ENCODE measurements at places on chromosomes 13 and 19. TPM values are rescaled to one million over a fixed set of nuclear protein-coding genes. Genes with fewer than 3 reads are reported as not detected.

DNA sequence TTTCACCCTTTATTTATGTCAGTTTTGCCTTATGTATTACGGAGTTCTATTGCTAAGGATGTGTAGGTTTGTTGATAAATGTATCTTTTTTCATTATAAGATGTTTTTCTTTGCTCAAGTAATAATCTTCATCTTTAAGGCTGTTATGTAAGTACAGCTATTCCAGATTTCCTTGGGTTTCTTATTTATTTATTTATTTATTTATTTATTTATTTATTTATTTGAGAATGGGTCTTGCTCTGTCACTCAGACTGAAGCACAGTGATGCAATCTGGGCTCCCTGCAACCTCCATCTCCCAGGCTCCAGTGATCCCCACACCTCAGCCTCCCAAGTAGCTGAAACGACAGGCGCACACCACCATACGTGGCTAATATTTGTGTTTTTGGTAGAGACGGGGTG is 617.0 kb downstream of the SLITRK1 start:
- DNase-seq: no peak

DNA sequence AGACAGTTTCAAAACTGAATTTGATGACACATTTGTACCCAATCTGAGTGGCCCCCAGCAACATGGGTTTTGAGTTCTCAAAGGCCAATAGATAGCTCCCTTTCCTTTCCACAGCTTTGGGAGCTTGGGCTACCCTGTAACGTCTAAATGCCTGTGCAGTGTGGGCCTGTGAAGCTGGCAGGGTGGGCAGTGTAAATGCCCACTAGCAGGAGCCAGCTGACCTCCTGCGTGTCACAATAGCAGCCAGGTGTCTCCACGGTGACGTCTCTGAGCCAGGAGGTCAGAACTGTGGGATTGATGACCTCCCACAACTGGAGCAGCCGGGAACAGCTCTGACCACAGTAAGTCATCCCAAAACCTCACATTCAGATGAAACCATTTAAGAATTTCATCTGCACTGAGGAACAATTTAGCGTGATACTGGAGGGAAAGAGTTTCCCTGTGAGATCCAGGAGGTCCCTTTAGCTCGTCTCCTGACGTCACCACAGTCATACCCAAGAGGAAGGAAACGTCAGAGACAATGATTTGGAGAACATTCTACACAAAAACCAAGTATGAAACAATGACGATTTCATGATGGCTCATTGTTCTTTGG is at the start of gene IPO5:
IPO5 (plus strand) TSS at position 300 of the 595 bp plus-strand sequence. CDS start 23,022 bp downstream, outside the sequence.
- DNase-seq: no peak

Gene APC2
- polyA plus RNA-seq: 0.71 TPM

Gene IGFL2
- polyA plus RNA-seq: 1.3 TPM

DNA sequence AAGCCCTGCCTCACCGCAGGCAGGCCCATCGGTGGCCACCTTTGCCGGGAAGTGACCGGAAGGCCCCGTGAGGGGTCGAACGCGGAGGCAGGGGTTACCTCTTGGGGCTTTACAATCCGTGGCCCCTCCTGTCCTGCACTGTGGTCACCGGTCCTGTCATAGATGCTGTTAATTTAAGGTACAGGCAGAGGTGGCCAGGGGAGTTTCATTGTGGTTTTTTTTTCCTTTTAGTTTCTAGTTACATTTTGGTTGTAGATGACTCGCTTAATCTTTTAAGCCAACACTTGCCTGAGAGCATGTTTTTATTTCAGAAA is 13.1 kb downstream of the COMP start:
- no peak for DNase-seq

DNA sequence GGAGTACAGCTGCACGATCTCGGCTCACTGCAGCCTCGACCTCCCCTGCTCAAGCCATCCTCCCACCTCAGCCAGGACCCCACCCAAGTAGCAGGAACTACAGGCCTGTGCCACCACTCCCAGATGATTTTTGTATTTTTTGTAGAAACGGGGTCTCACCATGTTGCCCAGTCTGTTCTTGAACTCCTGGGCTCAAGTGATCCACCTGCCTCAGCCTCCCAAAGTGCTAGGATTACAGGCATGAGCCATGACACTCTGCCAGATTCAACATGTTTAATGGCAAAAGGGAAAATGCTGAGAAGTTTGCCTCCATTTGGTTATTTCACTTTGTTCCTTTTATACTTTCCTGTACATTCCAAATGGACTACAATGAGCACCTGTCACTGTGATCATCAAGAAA is 65.8 kb downstream of the ZIC5 start:
- no peak for DNase-seq

DNA sequence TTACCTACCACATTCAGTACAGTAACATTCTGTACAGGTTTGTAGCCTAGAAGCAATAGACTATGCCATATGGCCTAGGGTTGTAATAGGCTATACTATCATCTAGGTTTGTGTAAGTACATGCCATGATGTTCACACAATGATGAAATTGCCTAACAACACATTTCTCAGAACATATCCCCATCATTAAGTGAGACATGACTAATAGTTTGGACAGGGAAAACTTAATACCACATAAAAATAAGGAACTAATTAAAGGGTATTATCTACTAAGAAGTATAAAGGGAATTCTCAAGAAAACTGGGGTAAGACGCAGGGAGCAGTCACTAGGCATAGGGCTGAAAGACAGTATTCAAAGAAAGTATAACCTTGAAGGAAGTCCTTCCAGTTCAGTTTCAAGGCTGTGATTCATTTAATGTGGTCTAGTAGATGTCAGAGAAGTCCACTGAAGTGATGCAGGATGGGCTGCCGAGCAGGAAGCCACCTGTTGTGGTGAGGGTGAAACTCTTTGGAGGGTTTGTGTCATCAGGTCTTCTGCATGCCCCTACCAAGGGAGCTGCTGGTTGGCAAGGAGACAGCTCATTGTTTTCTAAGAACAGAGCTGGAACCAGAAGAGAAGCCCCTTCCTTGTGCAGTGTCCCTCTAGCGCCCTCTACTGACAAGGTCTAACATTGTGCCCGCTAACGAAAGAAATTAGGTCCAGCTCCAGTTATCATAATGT is 122.9 kb downstream of the OLFM4 start:
- peak; percentile 53 for DNase-seq

Gene PRKCG
- polyA plus RNA-seq: 0.41 TPM

Gene PLIN5
- polyA plus RNA-seq: 1.8 TPM

Gene SOX1
- polyA plus RNA-seq: not detected

GRCh38 chr13:26787961-26788360 is 27.4 kb upstream of the GPR12 start:
- DNase-seq: no peak

GRCh38 chr19:2234996-2235380 is 1.1 kb downstream of the PLEKHJ1 start:
- no peak for DNase-seq

Gene SPIB
- 0.43 TPM for polyA plus RNA-seq

Gene NCAN
- polyA plus RNA-seq: 0.05 TPM

DNA sequence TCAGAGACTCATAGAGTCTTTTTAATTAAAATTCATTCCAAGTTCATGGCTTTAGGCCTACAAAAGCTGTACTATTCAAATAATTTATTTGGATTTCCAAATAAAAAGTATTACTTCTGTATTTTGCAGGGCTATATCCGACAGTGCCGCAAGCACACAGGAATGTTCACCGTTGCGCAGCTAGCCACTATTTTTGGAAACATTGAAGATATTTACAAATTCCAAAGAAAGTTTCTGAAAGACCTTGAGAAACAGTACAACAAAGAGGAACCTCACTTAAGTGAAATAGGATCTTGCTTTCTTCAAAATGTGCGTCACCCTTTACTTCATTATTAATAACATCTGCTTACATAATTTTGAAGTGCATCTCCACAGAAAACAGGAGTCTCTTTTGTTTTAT is 20.5 kb upstream of the C1QTNF9 start:
- DNase-seq: no peak

DNA sequence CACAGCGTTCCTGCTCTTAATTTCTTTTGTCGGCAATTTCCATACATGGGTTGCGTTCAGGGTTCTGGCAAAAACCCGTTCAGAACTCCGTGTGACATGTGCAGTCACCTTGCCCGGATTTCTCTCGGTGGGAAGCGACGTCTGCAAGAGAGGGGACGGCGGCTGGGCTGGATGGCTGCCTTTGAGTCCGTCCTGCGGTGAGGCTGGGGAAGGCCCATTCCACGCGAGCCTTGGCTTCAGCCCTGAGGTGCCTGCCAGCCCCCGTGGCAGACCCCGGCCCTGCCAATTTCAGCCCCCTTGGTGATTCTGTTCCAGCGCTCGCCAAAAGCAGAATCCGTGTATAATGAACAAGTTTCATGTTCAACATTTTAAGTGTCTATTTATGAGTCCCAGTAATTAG is 72.6 kb upstream of the TSHZ3 start:
- no peak for DNase-seq

DNA sequence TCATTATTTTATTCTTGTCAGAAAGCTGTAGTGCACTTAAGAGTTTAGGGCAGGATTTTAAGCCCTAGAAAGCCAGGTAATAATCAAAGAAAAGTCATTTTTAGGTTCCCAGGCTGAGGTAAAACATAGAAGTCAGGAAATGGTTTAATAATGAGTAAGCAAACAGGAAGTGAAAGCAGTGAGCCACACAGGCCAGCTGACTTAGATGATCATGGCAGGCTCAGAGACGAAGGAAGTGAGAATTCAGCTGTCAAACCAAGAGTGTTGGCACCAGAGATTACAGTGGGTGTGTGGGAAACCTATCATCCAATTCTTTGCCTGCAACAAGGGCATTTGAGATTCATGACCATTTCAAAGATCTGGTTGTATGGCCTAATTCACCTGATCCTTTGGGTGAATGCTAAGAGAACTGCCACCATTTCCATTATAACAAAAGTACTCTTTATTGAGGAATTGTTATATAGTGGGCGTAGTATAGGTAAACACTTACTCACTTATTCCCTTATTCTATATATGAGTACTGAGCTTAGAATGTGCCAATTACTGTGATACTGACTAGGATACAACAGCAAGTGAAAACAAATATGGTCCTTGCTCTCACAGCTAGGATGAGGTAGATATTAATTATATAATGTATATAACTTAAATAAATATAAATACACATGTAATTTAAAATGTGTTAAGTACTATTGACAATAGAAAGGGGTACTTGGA is 103.7 kb upstream of the EDNRB start:
- no peak for DNase-seq

- no peak for DNase-seq
Observed at GRCh38 chr19:46745030-46745429, 827 bp upstream of the FKRP start.

GRCh38 chr13:72638059-72638815 is 89.2 kb downstream of the MZT1 start:
- no peak for DNase-seq

GRCh38 chr13:100662468-100663211 is 12.0 kb downstream of the TMTC4 start:
- no peak for DNase-seq

- no peak for DNase-seq
Observed at GRCh38 chr13:98275681-98276171, 98.7 kb upstream of the RNF113B start.

DNA sequence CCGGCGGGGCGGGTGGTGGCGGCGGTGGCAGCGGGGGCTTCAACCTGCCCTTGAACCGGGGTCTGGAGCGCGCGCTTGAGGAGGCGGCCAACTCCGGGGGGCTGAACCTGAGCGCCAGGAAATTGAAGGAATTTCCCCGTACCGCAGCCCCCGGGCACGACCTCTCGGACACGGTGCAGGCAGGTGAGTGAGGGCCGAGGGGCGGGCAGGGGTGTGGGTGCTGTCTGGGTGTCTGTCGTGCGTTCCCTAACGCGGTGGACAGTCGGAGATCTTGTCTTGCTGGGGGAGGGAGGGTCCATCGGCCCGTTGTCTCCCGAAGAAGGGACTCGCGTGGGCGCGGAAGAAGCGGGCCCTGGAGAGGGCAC is 533 bp downstream of the LRCH1 start:
- no peak for DNase-seq

DNA sequence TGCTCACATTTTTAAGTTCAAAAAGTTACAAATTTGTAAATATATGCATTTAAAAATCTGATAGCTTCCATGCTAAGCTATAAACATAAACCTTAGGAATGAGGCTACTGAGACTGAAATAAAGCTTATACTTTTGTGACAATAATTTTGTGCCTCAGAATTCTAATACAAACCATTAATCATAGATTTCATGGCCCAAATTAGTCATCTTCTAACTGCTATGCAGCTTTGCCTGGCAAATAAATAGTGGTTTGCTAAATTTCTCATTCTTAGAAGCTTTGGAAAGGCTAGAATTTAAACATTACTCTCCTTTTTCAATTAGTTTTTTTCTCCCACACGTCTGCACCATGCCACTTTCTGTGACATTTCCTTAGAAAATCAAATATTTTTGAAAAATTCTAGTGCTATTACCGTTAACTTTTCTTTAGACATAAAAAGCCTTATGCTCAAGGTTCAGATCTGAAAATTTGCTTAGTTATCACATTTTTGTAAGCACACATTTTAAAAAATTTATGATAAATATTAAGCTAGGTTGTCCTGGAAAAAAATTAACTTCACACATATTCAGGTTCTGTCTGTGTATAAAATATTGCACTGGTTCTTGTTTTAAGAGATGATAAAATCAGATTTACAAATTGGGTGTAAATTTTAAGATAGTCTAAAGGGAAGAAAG is 46.9 kb downstream of the FNDC3A start:
- DNase-seq: no peak

DNA sequence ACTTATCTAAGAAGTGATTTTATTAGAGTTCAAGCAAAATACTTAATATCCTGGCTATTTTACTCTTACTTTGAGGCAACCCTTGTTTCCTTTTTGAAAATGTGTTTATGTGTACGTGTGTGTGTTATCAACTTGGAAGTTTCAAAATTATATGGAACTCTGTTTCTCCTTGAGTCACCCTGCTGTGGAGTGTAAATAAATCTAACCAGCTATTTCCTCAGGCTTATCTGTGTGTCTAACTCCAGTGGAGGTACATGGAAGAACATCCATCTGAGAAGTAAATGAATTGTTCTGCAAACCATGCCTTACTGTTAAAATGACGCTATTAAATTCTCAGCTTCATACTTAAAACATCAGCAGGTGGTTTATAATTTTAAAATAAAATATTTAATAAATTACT is 583.4 kb upstream of the SLITRK5 start:
- DNase-seq: no peak

Data from right lung (tissue), 10 donors.